Diencephalon (tissue), 1 donor: ENCODE measurements at places on chromosomes 2 and 18. TPM values are rescaled to one million over a fixed set of nuclear protein-coding genes. Genes with fewer than 3 reads are reported as not detected.

DPP10 gene
- 97.8 TPM for total RNA-seq

ERMN gene
- total RNA-seq: 1.2 TPM

STARD6 gene
- total RNA-seq: not detected

RAPH1 gene
- total RNA-seq: 59.3 TPM
